ENCODE measurements at places on chromosomes 4 and X. TPM values are rescaled to one million over a fixed set of nuclear protein-coding genes. Genes with fewer than 3 reads are reported as not detected.

GSX2 gene
- not detected for total RNA-seq

RHOH gene
- not detected for total RNA-seq

RAB33A gene
- total RNA-seq = 10.6 TPM

MAPK10 gene
- total RNA-seq = 3.2 TPM

SMPX gene
- total RNA-seq = 0.85 TPM

BRS3 gene
- not detected for total RNA-seq

INTU gene
- 1.5 TPM for total RNA-seq
